ENCODE measurements at places on chromosomes 12 and 14.

- no peak for DNase-seq
Measured at GRCh38 chr14:94816113-94816512, 46.2 kb upstream of the GSC start.

DNA sequence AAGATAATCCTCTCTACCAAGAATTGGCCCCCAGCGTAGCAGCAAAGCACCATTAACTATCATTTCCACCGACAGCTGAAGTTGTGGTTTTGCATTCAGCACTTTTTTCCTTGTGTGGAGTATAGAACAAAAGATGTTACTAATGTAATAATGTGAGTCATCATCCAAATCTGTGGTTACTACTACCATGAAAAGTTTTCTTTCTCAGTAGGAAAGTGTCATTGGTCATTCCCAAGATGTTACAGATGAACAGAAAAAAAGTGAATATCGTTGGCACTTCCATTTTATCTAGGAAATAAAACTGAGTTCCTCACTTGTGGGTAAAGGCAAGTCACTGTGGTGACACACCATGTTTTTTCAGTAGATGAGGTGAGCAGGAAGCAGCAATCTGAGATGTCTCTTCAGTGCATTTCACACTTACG, 30.3 kb upstream of the IFNG start:
- DNase-seq = no peak

DNA sequence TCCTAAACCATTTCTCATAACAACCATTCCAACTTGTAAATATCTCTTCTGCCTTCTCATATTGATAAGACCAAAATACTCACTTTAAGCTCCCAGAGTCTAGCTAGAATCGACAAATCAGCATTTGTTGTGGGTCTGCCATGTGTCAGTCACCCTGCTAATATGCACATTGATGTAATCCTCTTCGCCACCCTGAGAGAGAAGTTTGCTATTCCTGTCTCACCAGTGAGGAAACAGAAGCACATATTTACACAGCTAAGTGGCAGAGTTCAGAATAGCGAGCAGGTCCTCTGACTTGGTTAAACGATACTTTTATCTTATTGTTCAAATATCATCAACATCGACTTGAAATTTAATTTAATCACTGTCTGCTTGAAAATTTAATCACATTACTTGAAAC, 142.1 kb downstream of the ANO4 start:
- no peak for DNase-seq

DNA sequence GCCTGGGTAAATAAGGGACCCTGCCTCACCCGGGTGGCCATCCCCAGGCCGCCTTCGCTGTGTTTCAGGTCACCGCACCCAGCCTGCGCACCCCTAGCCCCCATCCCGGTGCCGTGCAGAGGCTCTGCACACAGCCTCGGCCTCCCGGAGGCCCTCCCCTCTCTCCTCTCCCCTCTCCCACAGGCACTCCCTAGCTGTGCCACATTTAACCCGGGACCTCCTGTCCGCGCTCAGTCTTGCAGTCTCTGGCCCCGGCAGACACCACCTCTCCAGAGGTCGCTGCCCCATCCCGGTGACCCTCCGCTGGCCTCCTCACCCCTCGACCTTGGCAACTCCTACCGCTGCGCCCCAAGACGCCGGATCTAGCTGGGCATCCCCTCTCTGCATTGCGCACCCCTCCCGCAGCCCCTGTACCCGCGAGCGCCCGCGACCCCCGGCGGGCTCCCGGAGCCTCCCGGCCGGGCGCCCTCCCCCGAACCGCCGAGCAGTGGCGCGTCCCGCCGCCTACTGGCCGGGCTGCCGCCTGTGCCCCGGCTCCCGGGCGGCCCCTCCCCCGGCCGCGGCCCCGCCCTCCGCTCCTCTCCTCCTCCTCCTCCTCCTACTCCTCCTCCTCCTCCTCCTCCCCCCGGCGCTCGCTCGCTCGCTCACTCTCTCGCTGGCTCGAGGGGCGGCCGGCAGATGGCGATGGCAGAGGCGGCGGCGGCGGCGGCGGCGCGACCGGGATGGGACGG, 120.7 kb downstream of the AACS start:
- peak; percentile 50 for DNase-seq

DNA sequence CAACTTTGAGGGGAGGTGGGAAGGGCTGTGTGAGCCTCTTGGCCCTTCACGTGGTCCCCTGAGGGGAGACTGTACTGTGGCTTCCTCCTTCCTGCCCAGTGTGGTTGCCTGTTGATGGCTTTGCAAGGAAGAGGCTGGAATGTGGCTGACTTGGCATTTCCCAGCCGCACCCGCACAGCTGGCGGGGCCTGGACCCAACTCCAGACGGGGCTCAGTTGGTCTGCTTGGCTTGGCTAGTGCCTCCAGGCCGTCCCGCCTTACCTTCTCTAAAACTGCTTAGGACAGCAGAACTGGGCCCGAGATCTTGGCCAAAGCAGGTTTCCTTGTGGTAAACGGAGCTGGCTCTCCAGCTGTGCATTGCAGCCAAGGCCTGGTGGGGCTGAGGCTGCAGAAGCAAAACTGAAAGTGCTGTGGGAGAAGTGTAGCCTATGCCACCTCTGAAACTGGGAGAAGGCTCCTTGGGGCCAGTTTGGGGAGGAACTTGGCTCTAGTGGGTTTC, 139.5 kb downstream of the SMOC1 start:
- no peak for DNase-seq

All from DMS 273 treated with DMSO at 0.1 percent for 48 hours (cell line).